ENCODE measurements at places on chromosomes 11 and 22.

DNA sequence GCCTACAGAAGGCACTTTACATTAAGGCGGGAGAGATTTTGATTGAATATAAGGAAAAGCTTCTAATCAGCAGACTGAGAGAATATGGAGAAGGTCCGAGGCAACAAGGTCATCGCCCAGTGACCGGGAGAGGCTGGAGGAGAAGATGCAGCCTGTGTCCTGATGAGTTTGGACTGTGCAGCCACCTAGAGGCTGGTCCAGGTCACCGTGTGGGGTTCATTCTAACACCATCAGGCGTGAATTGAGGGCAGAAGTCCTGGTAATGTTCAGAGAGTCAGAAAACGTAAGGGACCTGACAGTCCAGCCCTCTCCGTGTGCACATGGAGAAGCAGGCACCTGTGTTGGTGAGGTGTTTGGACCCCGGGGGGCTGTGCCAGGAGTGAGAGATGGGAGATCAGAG lies 102.7 kb downstream of the FEZ1 start:
- no peak for DNase-seq

- no peak for DNase-seq
Measured at GRCh38 chr11:75498556-75499255, 27.0 kb downstream of the GDPD5 start.

DNA sequence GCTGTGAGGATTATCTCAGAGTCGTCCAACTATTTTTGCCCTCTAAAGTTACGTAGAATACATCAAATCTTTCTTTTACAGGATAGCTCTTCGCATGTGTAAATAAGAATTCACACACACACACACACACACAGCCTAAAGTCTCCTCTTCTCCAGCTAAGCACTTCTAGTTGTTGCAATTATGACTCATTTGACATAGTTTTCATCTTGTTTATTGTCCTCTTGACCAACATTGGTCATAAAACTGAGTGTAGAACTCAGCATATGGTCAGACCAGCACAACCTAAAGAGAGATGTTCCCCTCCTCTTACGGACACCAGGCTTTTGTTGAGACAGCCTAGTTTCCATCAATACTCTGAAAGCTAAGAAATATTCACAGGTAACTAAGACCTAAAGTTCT lies 234.2 kb downstream of the BLID start:
- no peak for DNase-seq

DNA sequence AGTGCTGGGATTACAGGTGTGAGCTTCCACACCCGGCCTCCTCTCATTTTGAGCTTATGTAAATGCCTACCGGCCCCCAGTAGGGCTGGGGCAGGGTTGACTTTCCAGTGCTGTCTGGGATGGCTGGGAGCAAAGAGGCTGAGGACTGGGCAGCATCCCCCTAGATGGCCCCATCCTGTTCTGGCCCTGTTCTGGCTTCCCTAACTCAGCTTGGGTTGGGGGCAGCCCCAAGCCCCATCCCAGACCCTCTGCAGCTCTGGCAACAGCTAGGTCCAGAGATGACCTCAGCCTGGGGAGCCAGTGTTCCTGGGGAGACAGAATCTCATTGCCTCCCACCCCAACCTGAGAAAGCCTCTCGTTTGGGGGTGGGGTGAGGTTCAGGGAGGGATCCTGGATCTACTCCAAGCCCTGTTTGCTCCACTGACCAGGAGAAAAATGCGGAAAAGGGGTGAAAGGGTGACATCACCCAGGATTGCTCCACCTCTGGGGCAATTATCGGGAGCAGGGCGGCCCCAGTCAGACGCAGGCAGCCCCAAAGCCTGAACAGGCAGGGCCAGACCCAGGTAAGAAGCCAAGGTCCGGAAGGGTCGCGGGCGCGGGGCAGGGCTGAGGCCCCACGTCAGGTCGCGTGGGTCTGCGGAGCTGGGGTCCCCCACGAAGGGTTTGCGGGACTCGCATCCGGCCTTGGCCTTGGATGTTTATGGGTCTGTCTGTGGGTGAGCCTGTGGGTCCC lies at the start of gene PNPLA2:
TSS of gene PNPLA2 (plus strand) at position 519 of the 733 bp plus-strand sequence. CDS start 805 bp downstream, outside the sequence.
- DNase-seq: no peak

DNA sequence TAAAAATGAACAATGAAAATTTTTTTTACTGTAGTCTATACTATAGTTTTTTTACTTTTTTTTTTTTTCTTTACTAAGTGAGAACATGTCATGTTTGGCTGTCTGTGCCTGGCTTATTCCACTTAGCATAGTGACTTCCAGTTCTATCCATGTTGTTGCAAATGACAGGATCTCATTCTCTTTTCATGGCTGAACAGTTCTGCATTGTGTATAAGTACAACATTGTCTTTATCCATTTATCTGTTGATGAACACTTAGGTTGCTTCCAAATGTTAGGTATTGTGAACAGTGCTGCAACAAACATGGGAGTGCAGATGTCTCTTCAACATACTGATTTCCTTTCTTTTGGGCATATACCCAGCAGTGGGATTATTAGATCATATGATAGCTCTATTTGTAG lies 88.1 kb upstream of the CCDC90B start:
- DNase-seq: no peak

- DNase-seq: no peak
Measured at GRCh38 chr11:20759541-20759940, 90.2 kb downstream of the NELL1 start.

GRCh38 chr22:42078469-42079318 lies 806 bp upstream of the SMDT1 start:
- no peak for DNase-seq

DNA sequence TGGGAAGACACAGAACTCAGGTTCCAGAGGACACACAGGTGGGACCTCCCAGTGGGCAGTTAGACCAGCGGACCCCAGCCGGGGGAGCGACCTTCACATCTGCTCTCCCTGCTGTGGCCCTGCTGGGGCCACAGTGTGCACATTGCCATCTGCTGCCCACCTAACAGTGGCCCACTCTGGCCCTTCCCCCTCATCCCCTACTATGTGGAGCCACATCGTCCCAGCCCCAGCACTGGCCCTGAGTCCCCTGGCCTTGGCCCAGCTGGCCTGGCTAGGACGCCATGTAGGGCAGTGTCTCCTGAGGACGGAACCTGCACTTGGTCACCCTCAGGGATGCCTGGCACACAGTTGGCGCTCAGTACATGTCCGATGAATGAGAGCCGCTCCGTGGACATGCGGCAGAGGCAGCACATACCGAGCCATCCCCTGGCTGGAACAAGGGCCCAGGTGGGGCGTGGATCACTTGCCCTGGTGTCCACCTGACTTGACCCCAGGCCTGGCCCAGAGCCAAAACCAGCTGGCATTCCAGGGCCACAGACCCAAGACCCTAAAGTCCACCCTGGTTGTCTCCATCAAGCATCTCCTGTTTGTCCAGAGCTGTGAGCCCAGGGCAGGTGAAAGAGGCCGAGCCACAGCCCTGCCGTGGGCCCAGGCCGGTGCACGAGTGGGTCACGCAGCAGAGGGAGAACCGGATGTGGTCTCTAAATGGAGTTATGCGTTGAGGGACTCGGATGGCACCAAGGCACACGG lies 93.1 kb upstream of the FGF3 start:
- no peak for DNase-seq

DNA sequence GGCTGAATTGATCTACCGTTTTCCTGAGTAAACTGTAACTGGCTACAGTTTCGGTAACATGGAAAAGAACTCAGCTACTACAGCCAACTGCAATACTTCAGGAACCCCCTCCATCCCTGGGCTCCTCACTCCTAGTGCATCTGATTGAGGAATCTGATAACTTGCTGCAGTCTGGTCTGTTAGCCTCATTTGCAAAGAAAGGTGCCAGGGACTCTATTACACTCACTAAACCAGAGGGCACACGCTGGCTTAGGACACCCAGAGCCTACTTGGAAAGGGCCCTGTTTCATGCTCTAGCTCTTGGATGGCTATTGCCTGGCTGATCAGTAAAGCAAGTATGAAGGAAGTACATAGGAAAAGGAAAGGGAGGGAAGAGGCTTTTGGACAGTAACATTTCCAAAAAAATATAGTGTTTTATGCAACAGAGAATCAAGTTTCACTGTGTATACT lies 22.3 kb downstream of the APOL5 start:
- no peak for DNase-seq

GRCh38 chr11:28132548-28132947 lies 24.4 kb downstream of the METTL15 start:
- no peak for DNase-seq

DNA sequence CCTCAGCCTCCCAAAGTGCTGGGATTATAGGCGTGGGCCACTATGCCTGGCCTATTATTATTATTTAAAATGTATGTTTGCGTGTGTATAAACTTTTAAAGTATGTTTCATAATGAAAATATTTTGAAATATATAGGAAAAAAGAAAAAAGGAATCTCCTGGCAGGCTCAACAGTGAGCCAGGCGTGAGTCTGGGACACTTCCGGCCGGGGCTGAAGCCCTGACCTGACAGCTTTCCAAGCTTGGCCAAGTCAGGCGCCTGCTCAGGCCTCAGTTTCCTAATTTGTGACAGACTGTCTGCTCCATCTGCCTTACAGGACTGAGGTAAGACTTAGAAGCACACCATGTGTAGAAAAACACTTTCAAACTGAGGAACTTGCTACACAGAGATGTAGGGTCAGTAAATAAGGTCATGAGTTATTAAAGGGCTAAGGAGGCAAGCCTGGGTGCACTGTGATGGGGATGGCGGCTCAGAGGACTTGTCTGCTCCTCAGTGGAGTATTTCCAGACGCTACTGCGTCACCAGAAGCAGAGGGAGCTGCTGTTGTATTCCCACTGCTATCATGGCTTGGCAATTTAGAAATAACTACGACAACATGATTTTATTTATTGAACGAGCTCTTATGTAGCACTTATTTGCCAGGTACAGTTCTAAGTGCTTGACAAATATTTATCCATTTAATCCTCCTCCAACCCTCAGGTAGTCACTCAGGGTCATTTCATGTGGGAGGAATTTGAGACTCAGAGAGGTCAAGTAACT lies 100.1 kb downstream of the PRR5L start:
- no peak for DNase-seq

- no peak for DNase-seq
Measured at GRCh38 chr22:36759481-36760159, 16.3 kb downstream of the IFT27 start.

GRCh38 chr11:35622070-35622469 lies 3.8 kb downstream of the FJX1 start:
- DNase-seq: no peak

- no peak for DNase-seq
Measured at GRCh38 chr22:21918466-21919185, 34.0 kb downstream of the PPM1F start.

DNA sequence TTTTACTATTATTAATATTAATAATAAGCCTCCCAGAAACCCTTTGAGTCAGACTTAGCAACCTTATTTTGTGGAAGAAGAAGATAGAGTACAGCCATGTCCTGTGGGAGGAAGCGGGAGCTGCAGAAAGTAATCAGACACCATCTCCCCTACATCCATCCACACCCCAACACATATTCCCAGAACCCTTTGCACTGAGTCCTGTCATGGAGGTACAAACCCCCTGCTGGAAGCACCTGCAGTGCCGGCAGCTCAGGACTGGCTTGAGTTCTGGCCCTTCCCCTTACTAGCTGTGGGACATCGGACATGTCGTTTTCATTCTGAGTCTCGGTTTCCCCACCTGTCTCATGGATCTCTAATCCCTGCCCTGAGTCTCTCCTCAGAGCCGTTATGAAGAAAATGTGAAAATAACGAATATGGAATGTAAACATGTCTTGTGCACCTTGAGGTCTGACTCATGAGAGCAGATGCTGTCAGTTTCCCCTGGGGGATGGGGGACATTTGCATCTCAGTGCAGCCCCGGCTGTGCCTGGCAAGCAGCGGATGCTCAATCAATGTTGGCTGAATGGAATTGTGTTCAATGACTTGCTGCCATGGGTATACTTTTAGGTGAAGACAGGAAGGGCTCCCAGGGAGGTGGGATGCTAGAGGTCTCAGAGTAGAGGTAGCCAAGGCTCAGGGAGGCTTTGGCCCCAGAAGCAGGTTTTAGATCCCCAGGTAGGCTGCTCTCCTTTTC lies 45.4 kb downstream of the TP53I11 start:
- DNase-seq: no peak

DNA sequence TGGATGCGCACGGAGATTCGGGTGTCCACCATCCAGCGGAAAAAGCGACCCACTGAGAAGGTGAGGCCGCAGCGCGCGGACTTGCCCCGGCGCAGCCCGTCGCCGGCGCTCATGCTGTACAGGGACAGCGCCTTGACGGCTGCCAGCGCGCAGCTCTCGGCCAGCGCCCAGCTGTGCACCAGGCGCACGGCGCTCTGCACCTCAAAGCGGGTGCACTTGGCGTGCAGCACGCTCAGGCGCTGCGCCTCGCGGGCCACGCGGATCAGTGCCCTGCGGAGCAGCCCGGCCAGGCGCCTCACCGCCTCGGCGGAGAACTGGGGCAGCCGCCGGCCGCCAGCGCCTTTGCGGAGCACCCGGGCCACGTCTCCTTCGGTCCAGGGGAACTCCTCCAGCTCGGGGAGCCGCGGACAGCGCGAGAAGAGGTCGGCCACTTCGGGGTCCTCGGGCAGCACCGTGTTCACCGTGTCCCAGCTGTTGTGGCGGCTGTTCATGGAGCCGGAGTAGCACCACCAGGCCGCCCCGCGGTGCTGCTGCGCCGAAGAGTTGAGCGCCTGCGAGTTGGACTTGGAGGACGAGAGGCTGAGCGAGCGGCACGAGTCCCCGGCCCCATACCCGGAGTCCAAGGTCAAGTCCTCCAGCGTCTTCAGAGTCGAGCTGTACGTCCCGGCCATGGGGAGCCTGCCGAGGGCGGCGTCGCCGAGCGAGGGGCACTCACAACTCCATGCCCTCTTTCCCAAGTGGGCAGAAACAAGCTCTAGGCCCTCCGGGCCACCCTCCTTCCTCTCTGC lies 703 bp downstream of the ABTB2 start:
- DNase-seq: no peak

GRCh38 chr11:68780829-68781228 lies 29.5 kb upstream of the TESMIN start:
- DNase-seq: no peak

GRCh38 chr11:45917286-45917622 lies 423 bp downstream of the PEX16 start:
- DNase-seq: no peak

GRCh38 chr11:93128574-93128973 lies 69.2 kb downstream of the SLC36A4 start:
- no peak for DNase-seq

GRCh38 chr11:19164230-19164855 lies 37.4 kb downstream of the CSRP3 start:
- no peak for DNase-seq

- DNase-seq: no peak
Measured at GRCh38 chr11:36460220-36460619, 49.9 kb downstream of the TRAF6 start.

DNA sequence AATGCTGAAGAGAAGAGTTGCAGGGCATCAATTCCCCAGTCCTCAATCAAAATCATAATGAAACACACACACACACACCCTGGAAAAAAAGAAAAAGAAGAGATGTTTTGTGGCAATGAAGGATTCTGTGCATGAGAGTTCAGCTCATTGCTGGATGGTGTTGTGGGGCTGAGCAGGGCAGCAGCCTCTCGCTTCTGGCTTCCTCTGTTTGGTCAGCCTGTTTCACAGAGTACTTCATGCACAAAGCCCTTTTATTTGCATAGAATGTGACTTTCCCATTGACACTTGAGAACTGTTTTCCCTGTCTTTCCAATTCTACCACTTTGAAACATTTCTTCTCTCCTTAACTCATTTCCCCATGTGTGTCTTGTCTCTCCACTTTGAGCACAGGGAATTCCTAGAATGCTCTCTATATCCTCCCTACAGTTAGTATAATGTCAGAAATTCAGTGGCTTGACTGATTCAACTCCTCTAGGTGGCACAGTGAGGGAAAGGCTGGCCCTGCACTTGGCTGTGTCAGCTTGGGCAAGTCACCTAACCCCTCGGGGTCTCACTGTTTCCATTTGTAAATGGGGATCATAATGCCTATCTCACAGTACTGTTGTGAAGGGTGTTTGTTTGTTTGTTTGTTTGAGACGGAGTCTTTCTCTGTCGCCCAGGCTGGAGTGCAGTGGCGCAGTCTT lies 25.4 kb upstream of the BSX start:
- DNase-seq: no peak
